ENCODE measurements at places on chromosomes 7 and 10. TPM values are rescaled to one million over a fixed set of nuclear protein-coding genes. Genes with fewer than 3 reads are reported as not detected.
A peak's percentile ranks its signal among the peaks of the same experiment; 100 is the strongest.

GRCh38 chr10:101217450-101218281 lies 11.6 kb downstream of the LBX1 start:
- no peaks in the 10 kb centered on the region for H3K36me3 ChIP-seq
- no peak overlapping the region for H3K4me3 ChIP-seq
- H3K27me3 ChIP-seq = peaks cover 33% of the 10 kb centered on the region
- no peak overlapping the region for H3K27ac ChIP-seq
- no peak for DNase-seq

- no peaks in the 10 kb centered on the region for H3K36me3 ChIP-seq
- no peak overlapping the region for H3K4me3 ChIP-seq
- no peaks in the 10 kb centered on the region for H3K27me3 ChIP-seq
Observed at GRCh38 chr10:682931-683447, 6.5 kb downstream of the DIP2C start.

DNA sequence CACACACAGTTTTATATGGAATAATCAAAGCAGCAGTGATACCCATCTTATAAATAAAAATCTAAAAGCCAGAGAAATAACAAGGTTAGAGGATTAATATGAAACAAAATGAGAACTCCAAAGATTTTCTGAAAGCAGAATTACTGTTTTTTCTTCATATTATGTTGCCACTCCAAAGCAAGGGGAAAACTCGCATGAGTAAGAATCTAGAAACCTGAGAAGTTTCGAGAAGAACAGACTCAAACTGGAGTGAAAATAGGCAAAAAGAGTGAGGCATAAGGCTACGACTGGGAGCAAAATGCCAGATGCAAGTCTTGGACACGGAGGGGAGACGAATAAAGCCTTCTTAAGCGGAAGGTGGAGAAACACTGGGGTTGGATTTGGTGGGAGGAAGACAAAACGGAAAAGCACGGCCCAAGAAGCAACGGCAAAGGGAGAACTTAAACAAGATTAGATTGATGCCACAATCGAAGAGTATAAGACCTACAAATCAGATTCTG lies 923 bp downstream of the TNPO3 start:
- peak overlapping the region; percentile 97 for H3K27ac ChIP-seq
- H3K4me3 ChIP-seq = peak overlapping the region; percentile 82
- H3K27me3 ChIP-seq = no peaks in the 10 kb centered on the region
- no peaks in the 10 kb centered on the region for H3K36me3 ChIP-seq
- no peaks in the 10 kb centered on the region for H3K4me1 ChIP-seq

DNA sequence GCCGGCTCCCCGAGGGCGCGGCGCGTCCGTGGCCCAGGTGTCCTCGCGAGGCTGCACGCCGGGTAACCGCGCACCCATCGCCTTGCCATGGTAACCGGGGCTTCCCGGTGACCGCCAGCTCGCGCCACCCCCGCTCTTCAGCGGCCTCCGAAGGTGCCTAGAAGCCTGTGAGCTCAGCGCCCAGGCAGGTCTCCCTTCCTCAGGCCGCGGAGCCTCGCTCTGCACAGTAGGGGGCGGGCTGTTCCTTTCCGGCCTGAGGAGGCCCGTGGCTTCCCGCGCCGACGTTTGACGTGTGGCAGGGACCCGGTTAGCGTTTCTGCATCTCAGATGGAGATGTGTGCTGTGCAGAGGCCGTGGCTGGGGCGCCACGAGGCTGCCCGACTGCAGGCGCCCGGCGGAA lies 117.1 kb downstream of the DYNC2I1 start:
- H3K36me3 ChIP-seq = no peaks in the 10 kb centered on the region
- no peak for DNase-seq
- H3K4me1 ChIP-seq = peaks cover 9% of the 10 kb centered on the region
- H3K4me3 ChIP-seq = peak overlapping the region; percentile 22
- H3K27me3 ChIP-seq = no peaks in the 10 kb centered on the region

CAMK2B gene
- 79.9 TPM for total RNA-seq

- no peak for DNase-seq
- H3K4me3 ChIP-seq = no peak overlapping the region
- no peak overlapping the region for H3K27ac ChIP-seq
- no peaks in the 10 kb centered on the region for H3K4me1 ChIP-seq
- H3K36me3 ChIP-seq = no peaks in the 10 kb centered on the region
- no peaks in the 10 kb centered on the region for H3K27me3 ChIP-seq
Observed at GRCh38 chr7:20200971-20201370, 16.2 kb downstream of the MACC1 start.

GOLGA7B gene
- 3.2 TPM for total RNA-seq

FRMPD2 gene
- 1.2 TPM for total RNA-seq

PHKG1 gene
- 27.3 TPM for total RNA-seq

OR2A7 gene
- 0.94 TPM for total RNA-seq

GRCh38 chr10:132940791-132941465 lies 1.4 kb downstream of the CFAP46 start:
- no peak overlapping the region for H3K4me3 ChIP-seq
- peaks cover 17% of the 10 kb centered on the region for H3K4me1 ChIP-seq
- H3K27ac ChIP-seq = no peak overlapping the region

- H3K4me1 ChIP-seq = no peaks in the 10 kb centered on the region
- no peak overlapping the region for H3K27ac ChIP-seq
- no peak overlapping the region for H3K4me3 ChIP-seq
- H3K27me3 ChIP-seq = no peaks in the 10 kb centered on the region
- DNase-seq = no peak
Observed at GRCh38 chr10:108574233-108574632, 1349.1 kb downstream of the XPNPEP1 start.

- H3K4me3 ChIP-seq = no peak overlapping the region
- H3K36me3 ChIP-seq = no peaks in the 10 kb centered on the region
- no peaks in the 10 kb centered on the region for H3K4me1 ChIP-seq
- DNase-seq = no peak
- H3K27ac ChIP-seq = no peak overlapping the region
Observed at GRCh38 chr7:134029-134428, 58.3 kb upstream of the FAM20C start.

GRCh38 chr10:112789248-112789647 lies 160.8 kb upstream of the TCF7L2 start:
- no peak for DNase-seq
- no peak overlapping the region for H3K4me3 ChIP-seq
- H3K36me3 ChIP-seq = no peaks in the 10 kb centered on the region
- no peaks in the 10 kb centered on the region for H3K27me3 ChIP-seq

DNA sequence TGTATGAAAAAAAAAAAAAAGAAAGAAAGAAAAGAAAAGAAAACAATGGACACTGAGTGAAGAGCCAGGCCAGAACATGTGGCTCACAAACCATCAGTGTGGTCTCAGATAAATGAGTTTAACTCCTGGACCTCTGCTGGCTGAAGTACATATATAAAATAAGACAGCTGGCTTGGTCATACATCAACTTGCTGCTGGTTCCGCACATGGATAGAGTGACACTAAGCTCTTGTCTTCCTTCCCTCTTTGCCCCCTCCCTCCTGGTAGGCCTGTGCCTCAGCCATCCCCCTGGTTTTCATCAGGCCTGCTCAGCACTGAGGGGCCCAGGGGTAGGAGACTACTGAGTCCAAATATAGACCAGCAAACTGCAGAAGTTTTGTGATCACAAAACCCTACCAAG lies 58.1 kb upstream of the DGKI start:
- H3K27ac ChIP-seq = no peak overlapping the region
- no peak for DNase-seq
- no peaks in the 10 kb centered on the region for H3K27me3 ChIP-seq
- H3K4me1 ChIP-seq = peaks cover 30% of the 10 kb centered on the region
- H3K36me3 ChIP-seq = peaks cover 76% of the 10 kb centered on the region

- no peaks in the 10 kb centered on the region for H3K36me3 ChIP-seq
- DNase-seq = no peak
- H3K4me1 ChIP-seq = no peaks in the 10 kb centered on the region
Observed at GRCh38 chr7:142636751-142637150, 112.5 kb upstream of the PRSS1 start.

UBE2D4 gene
- 50.5 TPM for total RNA-seq

RAB19 gene
- total RNA-seq = not detected

- no peaks in the 10 kb centered on the region for H3K4me1 ChIP-seq
- H3K36me3 ChIP-seq = no peaks in the 10 kb centered on the region
- H3K27ac ChIP-seq = no peak overlapping the region
- H3K27me3 ChIP-seq = no peaks in the 10 kb centered on the region
- no peak overlapping the region for H3K4me3 ChIP-seq
- no peak for DNase-seq
Observed at GRCh38 chr7:54995610-54996363, 23.0 kb upstream of the EGFR start.

- peaks cover 7% of the 10 kb centered on the region for H3K4me1 ChIP-seq
- no peaks in the 10 kb centered on the region for H3K27me3 ChIP-seq
- H3K4me3 ChIP-seq = no peak overlapping the region
- DNase-seq = no peak
- no peak overlapping the region for H3K27ac ChIP-seq
- no peaks in the 10 kb centered on the region for H3K36me3 ChIP-seq
Observed at GRCh38 chr10:12689893-12690292, 311.6 kb downstream of the CCDC3 start.

STOX1 gene
- total RNA-seq = 0.26 TPM

DNA sequence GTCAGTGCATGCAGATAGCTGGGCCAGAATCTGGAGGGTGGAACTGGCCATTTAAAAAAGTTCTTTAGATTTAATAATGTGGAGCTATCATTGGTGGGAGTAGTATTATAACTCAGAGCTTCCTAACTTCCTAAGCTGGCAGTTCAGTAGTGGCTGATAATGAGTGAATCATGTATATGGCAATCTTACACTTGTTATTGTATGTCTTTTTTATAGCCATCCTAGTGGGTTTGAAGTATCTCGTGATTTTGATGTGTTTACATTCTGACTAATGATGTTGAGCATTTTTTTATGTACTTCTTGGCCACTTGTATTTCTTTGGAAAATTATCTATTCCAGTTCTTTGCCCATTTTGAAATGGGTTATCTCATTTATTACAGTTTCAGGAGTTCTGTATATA lies 15.4 kb downstream of the TFAM start:
- no peaks in the 10 kb centered on the region for H3K4me1 ChIP-seq
- H3K36me3 ChIP-seq = peaks cover 15% of the 10 kb centered on the region
- H3K27ac ChIP-seq = no peak overlapping the region
- no peak overlapping the region for H3K4me3 ChIP-seq

CPVL gene
- total RNA-seq = 11.8 TPM

KCNIP2 gene
- total RNA-seq = 192 TPM

GRCh38 chr10:124693396-124693795 lies 50.8 kb downstream of the FAM53B start:
- no peak overlapping the region for H3K4me3 ChIP-seq
- H3K27ac ChIP-seq = peak overlapping the region; percentile 46

GRCh38 chr10:70799124-70799523 lies 13.9 kb upstream of the TBATA start:
- no peak overlapping the region for H3K27ac ChIP-seq
- H3K4me3 ChIP-seq = no peak overlapping the region
- no peaks in the 10 kb centered on the region for H3K4me1 ChIP-seq
- no peaks in the 10 kb centered on the region for H3K27me3 ChIP-seq
- no peaks in the 10 kb centered on the region for H3K36me3 ChIP-seq

PDZD7 gene
- total RNA-seq = 1.3 TPM

- no peak overlapping the region for H3K4me3 ChIP-seq
- H3K27me3 ChIP-seq = no peaks in the 10 kb centered on the region
- DNase-seq = no peak
- no peaks in the 10 kb centered on the region for H3K4me1 ChIP-seq
Observed at GRCh38 chr7:138089080-138089901, 13.0 kb downstream of the AKR1D1 start.

- H3K27ac ChIP-seq = peak overlapping the region; percentile 66
- peak; percentile 98 for DNase-seq
- H3K4me3 ChIP-seq = no peak overlapping the region
- H3K4me1 ChIP-seq = peaks cover 46% of the 10 kb centered on the region
- no peaks in the 10 kb centered on the region for H3K27me3 ChIP-seq
Observed at GRCh38 chr7:140625908-140626868, 14.4 kb downstream of the DENND2A start.

GRCh38 chr7:24108906-24109376 lies 175.0 kb upstream of the NPY start:
- H3K36me3 ChIP-seq = no peaks in the 10 kb centered on the region
- H3K4me1 ChIP-seq = no peaks in the 10 kb centered on the region
- no peaks in the 10 kb centered on the region for H3K27me3 ChIP-seq
- H3K27ac ChIP-seq = no peak overlapping the region
- DNase-seq = no peak

PDE6C gene
- total RNA-seq = not detected

DNA sequence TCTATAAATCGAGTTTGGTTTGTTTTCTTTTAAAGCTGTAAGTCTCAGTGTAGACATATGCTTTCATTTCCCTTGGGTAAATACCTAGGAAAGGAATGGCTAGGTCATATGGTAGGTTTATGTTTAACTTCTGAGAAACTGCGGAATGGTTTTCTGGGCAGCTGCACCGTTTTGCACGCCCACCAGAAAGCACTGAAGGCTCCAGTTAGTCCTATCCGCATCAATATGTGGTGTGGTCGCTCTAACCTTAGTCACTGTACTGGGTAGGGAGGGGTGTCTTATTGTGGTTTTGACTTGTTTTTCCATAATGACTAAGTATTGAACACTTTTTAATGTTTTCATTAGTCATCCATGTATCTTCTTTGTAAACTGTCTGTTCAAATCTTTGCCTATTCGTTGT lies 279.5 kb upstream of the AKR1E2 start:
- no peak overlapping the region for H3K27ac ChIP-seq
- no peak overlapping the region for H3K4me3 ChIP-seq
- H3K4me1 ChIP-seq = no peaks in the 10 kb centered on the region
- no peaks in the 10 kb centered on the region for H3K36me3 ChIP-seq
- no peaks in the 10 kb centered on the region for H3K27me3 ChIP-seq

DNA sequence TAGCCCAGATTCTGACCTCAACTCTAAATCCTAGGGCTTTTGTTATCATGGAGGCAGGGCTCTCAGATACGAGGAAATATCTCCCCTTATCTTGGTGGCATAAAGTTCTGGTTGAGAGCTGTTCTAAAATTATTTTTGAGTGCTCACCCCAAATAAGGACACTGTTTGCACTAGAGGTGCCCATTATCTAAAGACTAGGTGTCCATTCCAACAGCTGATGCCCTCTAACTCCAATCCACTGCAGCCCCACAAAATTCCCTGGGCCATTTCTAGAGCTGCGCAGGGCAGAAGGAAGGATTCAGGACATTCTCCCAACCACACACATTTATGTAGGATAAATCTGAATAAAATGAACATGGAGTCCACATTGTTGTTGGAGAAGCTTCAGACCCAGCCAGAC lies 301.9 kb downstream of the FGFR2 start:
- no peak for DNase-seq
- no peak overlapping the region for H3K4me3 ChIP-seq
- no peaks in the 10 kb centered on the region for H3K4me1 ChIP-seq
- peak overlapping the region; percentile 70 for H3K27ac ChIP-seq

SMO gene
- total RNA-seq = 4.7 TPM

GRCh38 chr10:59997827-59998525 lies 91.6 kb upstream of the CCDC6 start:
- H3K36me3 ChIP-seq = no peaks in the 10 kb centered on the region
- H3K4me1 ChIP-seq = no peaks in the 10 kb centered on the region
- H3K27ac ChIP-seq = no peak overlapping the region
- no peak for DNase-seq
- H3K27me3 ChIP-seq = no peaks in the 10 kb centered on the region

- no peaks in the 10 kb centered on the region for H3K4me1 ChIP-seq
- DNase-seq = no peak
- H3K27me3 ChIP-seq = no peaks in the 10 kb centered on the region
Observed at GRCh38 chr10:21481407-21481806, 44.1 kb downstream of the SKIDA1 start.

HTRA1 gene
- total RNA-seq = 78.3 TPM

GRCh38 chr7:113456533-113456932 lies 338.2 kb upstream of the SMIM30 start:
- H3K4me3 ChIP-seq = no peak overlapping the region
- no peaks in the 10 kb centered on the region for H3K27me3 ChIP-seq
- no peaks in the 10 kb centered on the region for H3K36me3 ChIP-seq
- DNase-seq = no peak
- H3K4me1 ChIP-seq = no peaks in the 10 kb centered on the region
- H3K27ac ChIP-seq = no peak overlapping the region
